Regular cardiac myocyte (primary cell): ENCODE measurements at places on chromosomes 7 and 10. TPM values are rescaled to one million over a fixed set of nuclear protein-coding genes. Genes with fewer than 3 reads are reported as not detected.

Gene C10orf120
- total RNA-seq = not detected in 2 replicates

Gene EPO
- not detected in 2 replicates for total RNA-seq

Gene JAKMIP3
- under 0.01 TPM in 2 replicates for total RNA-seq

Gene INHBA
- total RNA-seq = 47.5 and 83.4 TPM in 2 replicates

Gene DKK1
- 90.5 and 174 TPM in 2 replicates for total RNA-seq

Gene PON1
- not detected in 2 replicates for total RNA-seq

Gene HMX3
- total RNA-seq = not detected in 2 replicates

Gene NANOS1
- 0.28 and 0.96 TPM in 2 replicates for total RNA-seq
